Endothelial cell of umbilical vein (primary cell): ENCODE measurements at places on chromosomes 2 and 18. TPM values are rescaled to one million over a fixed set of nuclear protein-coding genes. Genes with fewer than 3 reads are reported as not detected.

DNA sequence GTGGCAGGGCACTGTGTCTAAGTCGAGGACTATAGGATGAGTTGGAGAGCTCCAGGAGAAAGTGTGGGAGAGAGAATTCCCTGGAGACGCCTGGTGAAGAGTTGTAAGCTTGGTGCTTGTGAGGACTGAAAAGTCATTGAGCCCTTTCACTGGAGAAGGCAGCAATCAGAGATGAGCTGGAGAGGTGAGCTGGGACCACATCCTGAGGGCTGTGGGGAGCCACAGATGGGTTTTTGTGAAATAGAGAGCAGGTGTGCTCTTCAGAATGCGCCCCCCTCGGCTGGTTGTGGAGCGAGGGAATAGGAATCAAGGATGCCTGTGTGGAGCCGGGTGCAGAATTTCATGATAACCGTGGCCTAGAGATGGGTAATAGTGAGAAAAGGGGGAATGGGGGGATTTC is 224.3 kb downstream of the KLHL29 start:
- no peaks in the 10 kb centered on the region for H3K4me1 ChIP-seq
- no peak for DNase-seq
- H3K36me3 ChIP-seq = no peaks in the 10 kb centered on the region
- H3K4me3 ChIP-seq = no peak overlapping the region
- H3K27me3 ChIP-seq = no peaks in the 10 kb centered on the region

The MBP gene
- total RNA-seq = 1.7 and 4.0 TPM in 2 replicates

DNA sequence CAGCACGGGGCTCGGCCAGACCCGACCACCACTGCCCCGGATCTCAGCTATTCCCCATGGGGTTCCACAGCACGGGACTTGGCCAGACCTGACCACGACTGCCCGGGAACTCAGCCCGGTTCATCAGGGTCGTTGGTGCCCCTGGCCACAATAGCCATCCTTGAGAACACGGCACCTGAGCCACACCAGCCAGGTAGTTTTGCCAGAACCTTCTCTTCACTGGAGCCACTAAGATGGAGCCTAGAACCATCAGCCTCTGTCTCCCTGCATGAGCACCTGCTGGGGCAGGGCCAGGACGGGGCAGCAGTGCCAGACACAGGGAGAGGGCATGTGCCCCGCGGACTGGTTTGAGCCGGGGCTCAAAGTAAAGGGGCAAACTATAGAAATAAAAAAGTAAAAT is 11.4 kb upstream of the KCNG2 start:
- H3K27ac ChIP-seq = no peak overlapping the region
- DNase-seq = no peak
- H3K36me3 ChIP-seq = no peaks in the 10 kb centered on the region

The IKZF2 gene
- total RNA-seq = 0.46 and 0.72 TPM in 2 replicates

The INPP5D gene
- 43.3 and 46.6 TPM in 2 replicates for total RNA-seq

The PPIG gene
- total RNA-seq = 36.7 and 44.9 TPM in 2 replicates

GRCh38 chr2:179890666-179891065 is 29.3 kb upstream of the ZNF385B start:
- no peaks in the 10 kb centered on the region for H3K36me3 ChIP-seq
- H3K27ac ChIP-seq = no peak overlapping the region
- no peaks in the 10 kb centered on the region for H3K4me1 ChIP-seq
- no peak for DNase-seq
- H3K4me3 ChIP-seq = no peak overlapping the region

- no peaks in the 10 kb centered on the region for H3K4me1 ChIP-seq
- H3K36me3 ChIP-seq = no peaks in the 10 kb centered on the region
- H3K27ac ChIP-seq = no peak overlapping the region
- no peaks in the 10 kb centered on the region for H3K27me3 ChIP-seq
- H3K4me3 ChIP-seq = no peak overlapping the region
These were observed 122.0 kb downstream of the CCDC102B start for GRCh38 chr18:68919900-68920299.

The BBS5 gene
- total RNA-seq = 4.1 and 5.6 TPM in 2 replicates

GRCh38 chr2:55530539-55531081 is 11.1 kb downstream of the CFAP36 start:
- H3K36me3 ChIP-seq = peaks cover 2% of the 10 kb centered on the region
- H3K4me3 ChIP-seq = no peak overlapping the region
- peak; percentile 87 for DNase-seq
- peak overlapping the region; percentile 7 for H3K27ac ChIP-seq

- no peaks in the 10 kb centered on the region for H3K4me1 ChIP-seq
- H3K27me3 ChIP-seq = peaks cover 2% of the 10 kb centered on the region
- no peaks in the 10 kb centered on the region for H3K36me3 ChIP-seq
- no peak overlapping the region for H3K27ac ChIP-seq
These were observed 117.8 kb upstream of the SMAD2 start for GRCh38 chr18:48048251-48048650.

DNA sequence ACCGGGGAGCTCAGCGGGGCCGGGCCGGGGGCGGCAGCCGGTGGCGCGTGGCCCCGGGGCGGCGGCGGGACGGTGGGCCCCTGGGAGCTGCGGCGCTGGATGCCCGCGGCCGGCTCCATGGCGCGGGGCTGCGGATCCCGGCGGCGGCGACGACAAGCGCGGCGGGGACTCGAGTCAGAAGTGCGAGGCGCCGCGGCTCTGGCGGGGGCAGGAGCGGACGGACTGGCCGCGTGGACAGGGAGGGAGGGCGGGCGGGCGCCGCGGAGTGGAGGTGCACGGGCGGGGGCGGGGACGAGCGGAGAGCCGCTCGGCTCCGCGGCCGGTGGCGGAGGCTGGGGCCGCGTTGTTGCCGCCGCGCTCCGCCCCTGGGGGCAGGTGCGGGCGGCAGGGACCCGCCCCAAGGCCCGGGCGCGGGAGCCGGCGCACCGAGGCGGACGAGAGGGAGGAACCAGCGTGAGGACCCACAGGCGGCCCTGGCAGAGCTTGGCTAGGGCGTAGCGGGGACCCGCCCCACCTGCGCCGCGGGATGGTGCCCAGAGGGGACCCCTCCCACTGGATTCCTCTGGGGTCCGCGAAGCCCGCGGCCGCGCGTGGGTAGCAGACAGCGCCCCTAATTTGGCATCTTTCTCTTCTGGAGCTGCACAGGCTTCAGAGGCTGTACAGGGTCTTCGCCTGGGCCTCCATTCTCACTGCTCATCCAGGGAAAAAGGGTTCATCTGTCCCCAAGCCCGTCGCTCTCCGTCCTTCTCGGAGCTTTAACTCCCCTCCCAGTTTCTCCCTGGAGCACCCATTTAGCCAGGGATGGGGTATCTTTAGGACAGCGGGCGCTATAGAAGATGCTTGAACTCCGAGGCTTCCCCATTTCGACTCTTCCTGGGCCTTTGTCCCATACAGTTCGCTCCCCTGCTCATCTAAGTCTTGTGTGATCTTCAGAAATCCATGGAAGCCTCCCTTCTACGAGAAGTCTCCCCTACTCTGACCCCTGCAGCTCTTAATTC is at the start of gene TMEM163:
Gene TMEM163, minus strand, starts transcription at position 184 of the 998 bp plus-strand sequence.
- H3K4me1 ChIP-seq = no peaks in the 10 kb centered on the region
- peaks cover 26% of the 10 kb centered on the region for H3K27me3 ChIP-seq
- H3K4me3 ChIP-seq = no peak within 1 kb of the TSS
- DNase-seq = no peak
- H3K36me3 ChIP-seq = no peaks in the 10 kb centered on the region

The SRD5A2 gene
- total RNA-seq = not detected in 2 replicates

The GREB1 gene
- total RNA-seq = 0.23 and 0.58 TPM in 2 replicates

The TUBB8B gene
- total RNA-seq = 1.1 TPM in 1 of 2 replicates, not detected in the other

The INHA gene
- total RNA-seq = not detected in 2 replicates

The IL36G gene
- total RNA-seq = not detected in 2 replicates

- H3K4me3 ChIP-seq = no peak overlapping the region
- H3K4me1 ChIP-seq = no peaks in the 10 kb centered on the region
- H3K27me3 ChIP-seq = no peaks in the 10 kb centered on the region
- no peaks in the 10 kb centered on the region for H3K36me3 ChIP-seq
These were observed 1.2 kb downstream of the APOB start for GRCh38 chr2:21042708-21042957.

The SLC8A1 gene
- 1.8 and 2.1 TPM in 2 replicates for total RNA-seq

The ZNF397 gene
- 5.1 and 5.5 TPM in 2 replicates for total RNA-seq

The CCDC102B gene
- 0.62 and 1.3 TPM in 2 replicates for total RNA-seq

DNA sequence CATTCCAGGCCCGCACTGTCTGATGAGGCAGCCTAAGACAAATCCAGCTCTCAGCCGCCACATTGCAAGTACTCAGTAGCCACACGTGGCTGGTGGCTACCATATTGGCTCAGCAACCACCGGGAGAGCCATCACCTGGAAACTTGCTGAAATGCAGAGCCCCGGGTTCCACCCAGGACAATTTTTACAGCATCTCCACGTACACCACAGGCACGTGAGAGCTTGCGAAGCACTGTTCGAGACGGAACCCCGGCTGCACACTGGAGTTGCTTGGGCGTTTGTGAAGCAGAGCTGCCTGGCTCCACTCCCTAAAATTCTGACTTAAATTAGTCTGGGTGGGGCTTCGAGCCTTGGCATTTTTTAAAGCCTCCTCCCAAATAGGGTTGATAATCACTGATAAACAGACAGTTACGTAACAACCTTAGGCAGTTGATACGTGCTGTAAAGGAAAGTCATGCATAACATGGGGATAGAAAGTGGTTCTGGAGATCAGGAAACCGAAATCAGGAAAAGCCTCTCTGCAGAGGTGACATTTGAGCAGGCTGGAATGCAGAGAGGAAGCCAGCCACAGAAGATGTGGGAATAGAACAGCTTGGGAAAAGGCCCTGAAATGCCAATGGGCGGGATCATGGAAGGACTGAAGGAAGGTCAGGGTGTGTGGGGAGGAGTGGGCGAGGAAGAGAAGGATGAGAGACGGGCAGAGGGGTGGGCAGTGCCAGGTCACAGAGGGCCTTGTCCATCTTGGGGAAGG is 6.2 kb downstream of the ASAP2 start:
- H3K36me3 ChIP-seq = no peaks in the 10 kb centered on the region
- no peaks in the 10 kb centered on the region for H3K27me3 ChIP-seq
- peak overlapping the region; percentile 43 for H3K27ac ChIP-seq
- peaks cover 46% of the 10 kb centered on the region for H3K4me1 ChIP-seq
- peak; percentile 56 for DNase-seq
- no peak overlapping the region for H3K4me3 ChIP-seq

- H3K4me1 ChIP-seq = no peaks in the 10 kb centered on the region
- no peaks in the 10 kb centered on the region for H3K36me3 ChIP-seq
- no peak for DNase-seq
- no peak overlapping the region for H3K4me3 ChIP-seq
- no peaks in the 10 kb centered on the region for H3K27me3 ChIP-seq
These were observed 1.3 kb upstream of the CD28 start for GRCh38 chr2:203705178-203705577.

- no peaks in the 10 kb centered on the region for H3K4me1 ChIP-seq
- no peaks in the 10 kb centered on the region for H3K36me3 ChIP-seq
- DNase-seq = no peak
These were observed 751.2 kb downstream of the SATB2 start for GRCh38 chr2:198706476-198707082.

GRCh38 chr18:59079264-59079663 is 60.4 kb upstream of the SEC11C start:
- H3K27ac ChIP-seq = no peak overlapping the region
- H3K36me3 ChIP-seq = no peaks in the 10 kb centered on the region
- no peaks in the 10 kb centered on the region for H3K4me1 ChIP-seq

DNA sequence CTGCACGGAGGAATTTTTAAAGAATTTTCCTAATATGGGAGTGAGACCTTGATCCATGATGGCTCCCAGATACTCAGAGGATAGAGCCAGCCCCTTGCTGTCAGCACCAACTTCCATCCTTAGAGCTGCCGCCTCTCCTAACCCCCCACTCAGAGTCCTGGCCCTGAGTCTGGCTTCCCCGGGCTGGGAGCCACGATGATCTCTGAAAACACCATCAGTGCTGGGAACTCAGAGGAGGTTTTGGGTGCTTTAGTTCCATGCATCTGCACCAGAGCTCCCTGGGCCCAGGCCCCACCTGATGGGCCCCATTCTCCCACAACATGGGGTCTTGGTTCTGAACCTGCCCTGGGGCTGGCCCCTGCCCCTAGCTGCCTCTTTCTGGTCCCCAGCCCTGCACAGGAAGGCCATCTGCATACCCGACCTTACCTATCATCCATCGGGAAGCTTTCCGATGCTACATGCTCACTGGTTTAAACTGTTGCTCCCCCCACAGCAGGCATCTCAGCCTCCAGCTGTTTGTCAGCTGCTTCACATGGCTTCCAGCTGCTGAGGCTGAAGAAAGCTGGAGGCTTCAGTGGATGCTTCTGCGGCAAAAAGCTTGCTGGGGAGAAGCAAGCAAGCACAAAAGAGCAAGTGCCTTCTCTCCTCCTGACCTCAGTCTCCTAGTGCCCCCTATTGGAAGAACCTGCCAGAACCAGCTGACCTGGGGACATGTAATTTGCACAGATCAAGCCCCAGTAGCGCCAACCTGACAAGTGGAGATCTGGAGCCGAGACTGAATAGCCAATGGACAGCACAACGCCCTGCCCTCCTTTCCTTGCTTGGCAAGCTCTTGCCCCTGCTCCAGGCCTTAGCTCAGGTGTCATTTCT is 24.2 kb upstream of the RHOB start:
- H3K27me3 ChIP-seq = no peaks in the 10 kb centered on the region
- H3K27ac ChIP-seq = no peak overlapping the region
- no peak for DNase-seq

DNA sequence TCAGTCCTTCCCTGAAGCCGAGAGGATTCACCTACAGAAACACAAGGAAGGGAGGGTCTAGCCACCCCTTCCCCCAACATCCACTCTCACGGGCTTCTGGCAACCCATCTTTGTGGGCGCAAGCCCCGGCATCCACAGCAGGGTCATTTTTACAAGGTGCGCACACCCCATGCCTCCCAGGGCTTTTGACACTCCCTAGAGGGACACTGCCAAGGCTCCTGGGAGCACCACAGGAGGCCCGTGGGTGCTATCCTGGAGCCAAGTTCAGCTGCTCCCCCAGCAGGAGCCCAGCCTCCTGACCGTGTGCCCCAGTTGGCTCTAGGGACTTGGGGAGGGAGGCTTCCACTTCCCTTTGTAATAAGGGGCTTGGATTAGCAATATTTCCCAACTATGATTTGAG is 251.6 kb downstream of the TNS1 start:
- H3K4me3 ChIP-seq = no peak overlapping the region
- no peak overlapping the region for H3K27ac ChIP-seq
- no peaks in the 10 kb centered on the region for H3K36me3 ChIP-seq
- no peak for DNase-seq

The CHST9 gene
- not detected in 2 replicates for total RNA-seq

DNA sequence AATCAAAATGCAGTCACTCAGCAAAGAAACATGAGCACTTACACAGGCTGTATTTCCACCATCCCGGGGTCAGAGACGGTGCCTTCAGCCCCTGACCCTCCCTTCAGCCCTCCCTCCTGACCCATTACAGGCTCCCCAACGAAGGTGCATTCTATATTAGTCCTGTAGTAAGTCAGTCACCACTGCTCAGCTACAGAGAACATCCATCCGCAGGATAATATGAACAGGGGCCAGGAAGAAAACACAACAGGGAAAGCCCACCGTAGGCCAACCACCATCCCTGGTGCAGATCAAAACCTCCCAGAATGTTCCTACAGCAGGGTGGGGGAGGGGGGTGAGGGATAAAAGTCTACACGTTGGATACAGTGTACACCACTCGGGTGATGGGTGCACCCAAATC is 15.1 kb downstream of the PXDN start:
- peaks cover 19% of the 10 kb centered on the region for H3K4me1 ChIP-seq
- H3K4me3 ChIP-seq = no peak overlapping the region
- H3K27ac ChIP-seq = no peak overlapping the region
- no peaks in the 10 kb centered on the region for H3K36me3 ChIP-seq

DNA sequence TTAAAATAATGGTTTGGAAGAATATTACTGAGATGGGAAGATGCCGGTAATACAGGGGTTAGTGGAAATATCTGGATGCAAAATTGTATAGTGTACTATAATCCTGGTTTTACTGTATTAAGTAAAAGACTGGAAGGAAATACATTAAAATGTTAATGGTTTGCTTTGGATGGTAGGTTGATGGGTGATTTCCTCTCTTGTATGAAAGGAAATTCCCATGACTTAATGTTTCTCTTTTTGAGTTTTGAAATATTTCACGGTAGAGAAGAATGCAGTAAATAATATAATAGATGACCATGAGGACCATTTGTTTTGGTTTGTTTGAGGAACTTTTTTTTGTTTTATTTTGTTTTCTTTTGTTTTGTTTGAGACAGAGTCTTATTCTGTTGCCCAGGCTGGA is 8.2 kb downstream of the SPTBN1 start:
- H3K4me1 ChIP-seq = peaks cover 22% of the 10 kb centered on the region
- H3K27me3 ChIP-seq = no peaks in the 10 kb centered on the region
- DNase-seq = peak; percentile 85
